Upper lobe of left lung (tissue), 6 donors: ENCODE measurements at places on chromosomes 11 and 22. TPM values are rescaled to one million over a fixed set of nuclear protein-coding genes. Genes with fewer than 3 reads are reported as not detected.

GRCh38 chr11:8360086-8360828 lies 96.6 kb upstream of the LMO1 start:
- H3K27ac ChIP-seq, result no peak overlapping the region
- H3K27me3 ChIP-seq, result no peaks in the 10 kb centered on the region
- no peak overlapping the region for H3K4me3 ChIP-seq
- no peaks in the 10 kb centered on the region for H3K36me3 ChIP-seq
- no peaks in the 10 kb centered on the region for H3K4me1 ChIP-seq
- DNase-seq, result no peak

- no peaks in the 10 kb centered on the region for H3K4me1 ChIP-seq
- no peak for DNase-seq
- peaks cover 7% of the 10 kb centered on the region for H3K36me3 ChIP-seq
- no peak overlapping the region for H3K4me3 ChIP-seq
- H3K27ac ChIP-seq, result no peak overlapping the region
Observed at GRCh38 chr11:113350336-113351067, 36.1 kb downstream of the TTC12 start.

CASP1 gene
- total RNA-seq, result 39.6 TPM

GRCh38 chr11:62487738-62488551 lies 58.7 kb downstream of the AHNAK start:
- DNase-seq, result no peak
- no peaks in the 10 kb centered on the region for H3K36me3 ChIP-seq

DNA sequence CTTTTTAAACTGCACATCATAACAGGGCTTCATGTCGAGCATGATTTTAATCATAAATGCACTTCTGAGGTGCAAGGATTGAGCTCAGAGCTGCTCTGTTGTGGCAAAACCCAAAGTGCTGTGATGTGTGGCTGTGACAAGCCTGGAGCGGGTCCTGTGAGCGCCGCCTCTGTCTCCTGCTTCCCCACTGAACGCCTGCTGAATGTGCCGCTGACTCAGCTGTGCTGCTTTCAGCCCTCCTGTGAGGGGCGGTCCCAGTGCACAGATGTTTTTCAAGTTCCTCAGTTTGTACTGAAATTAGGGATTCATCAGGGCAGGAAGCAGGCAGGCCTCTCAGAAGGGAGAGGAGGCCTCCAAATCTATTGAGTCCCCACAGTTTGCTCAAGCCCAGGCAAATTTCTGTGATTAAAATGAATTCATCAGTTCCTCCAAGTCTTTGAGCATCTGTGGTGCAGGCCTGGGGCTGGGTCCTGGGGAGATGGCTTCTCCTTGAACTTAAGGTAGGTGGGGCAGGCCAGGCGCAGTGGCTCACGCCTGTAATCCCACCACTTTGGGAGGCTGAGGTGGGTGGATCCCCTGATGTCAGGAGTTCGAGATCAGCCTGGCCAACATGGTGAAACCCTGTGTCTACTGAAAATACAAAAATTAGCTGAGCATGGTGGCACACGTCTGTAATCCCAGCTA lies 3.0 kb upstream of the GTSE1 start:
- no peak overlapping the region for H3K27ac ChIP-seq
- H3K4me1 ChIP-seq, result peaks cover 16% of the 10 kb centered on the region
- no peak overlapping the region for H3K4me3 ChIP-seq
- H3K36me3 ChIP-seq, result peaks cover 4% of the 10 kb centered on the region

- H3K4me3 ChIP-seq, result no peak overlapping the region
- H3K27me3 ChIP-seq, result no peaks in the 10 kb centered on the region
Observed at GRCh38 chr11:75302371-75302770, 49.1 kb downstream of the ARRB1 start.

DNA sequence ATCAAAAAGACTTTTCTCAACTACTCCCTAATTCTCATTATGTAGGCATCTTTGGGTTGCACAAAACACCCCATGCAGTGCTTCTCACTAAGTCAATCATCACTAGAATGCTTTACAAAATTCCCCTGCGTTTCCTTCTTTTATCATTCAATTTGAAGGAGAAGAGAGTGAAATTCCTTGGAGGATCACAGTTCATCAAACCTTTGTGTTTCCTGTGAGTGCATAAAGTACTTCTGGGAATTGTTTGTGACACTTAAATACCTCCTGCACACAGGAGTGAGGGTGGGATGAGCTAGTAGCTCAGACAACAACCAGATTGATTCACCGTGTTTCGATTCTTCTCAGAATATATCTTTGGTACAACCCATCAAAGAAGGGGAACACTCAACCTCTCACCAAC lies 3.7 kb upstream of the OR5AR1 start:
- H3K4me3 ChIP-seq, result no peak overlapping the region
- H3K4me1 ChIP-seq, result no peaks in the 10 kb centered on the region
- no peaks in the 10 kb centered on the region for H3K36me3 ChIP-seq

CARD16 gene
- total RNA-seq, result 48.8 TPM

PRRG4 gene
- total RNA-seq, result 10.0 TPM

DNA sequence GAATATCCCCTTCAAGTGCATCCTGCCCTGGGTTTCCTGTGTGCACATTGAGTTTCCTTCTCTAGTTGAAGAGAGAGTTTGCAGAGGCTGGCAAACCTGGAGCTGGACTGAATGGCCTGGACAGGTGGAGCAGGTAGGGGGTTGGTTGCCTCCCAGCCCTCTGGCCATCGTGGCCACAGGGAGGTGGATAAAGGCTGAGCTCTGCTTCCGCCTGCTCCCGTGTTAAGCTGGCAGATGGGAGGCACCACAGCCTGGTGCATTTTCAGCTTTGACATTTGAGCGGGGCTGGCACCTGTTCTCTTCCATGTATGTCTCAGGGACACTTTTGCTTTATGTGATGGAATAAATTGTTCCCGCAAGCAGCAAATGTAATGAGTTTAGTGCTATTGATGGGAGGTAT lies 11.1 kb downstream of the MICAL2 start:
- no peaks in the 10 kb centered on the region for H3K36me3 ChIP-seq
- H3K4me1 ChIP-seq, result peaks cover 90% of the 10 kb centered on the region
- no peak for DNase-seq

- H3K27me3 ChIP-seq, result no peaks in the 10 kb centered on the region
- no peaks in the 10 kb centered on the region for H3K4me1 ChIP-seq
- H3K27ac ChIP-seq, result no peak overlapping the region
- no peak for DNase-seq
- H3K4me3 ChIP-seq, result no peak overlapping the region
Observed at GRCh38 chr11:88950975-88951374, 114.8 kb downstream of the GRM5 start.
